ENCODE measurements at places on chromosomes 11 and 22.

- DNase-seq = no peak
These were observed 9.2 kb downstream of the OR51F2 start for GRCh38 chr11:4830346-4830745.

DNA sequence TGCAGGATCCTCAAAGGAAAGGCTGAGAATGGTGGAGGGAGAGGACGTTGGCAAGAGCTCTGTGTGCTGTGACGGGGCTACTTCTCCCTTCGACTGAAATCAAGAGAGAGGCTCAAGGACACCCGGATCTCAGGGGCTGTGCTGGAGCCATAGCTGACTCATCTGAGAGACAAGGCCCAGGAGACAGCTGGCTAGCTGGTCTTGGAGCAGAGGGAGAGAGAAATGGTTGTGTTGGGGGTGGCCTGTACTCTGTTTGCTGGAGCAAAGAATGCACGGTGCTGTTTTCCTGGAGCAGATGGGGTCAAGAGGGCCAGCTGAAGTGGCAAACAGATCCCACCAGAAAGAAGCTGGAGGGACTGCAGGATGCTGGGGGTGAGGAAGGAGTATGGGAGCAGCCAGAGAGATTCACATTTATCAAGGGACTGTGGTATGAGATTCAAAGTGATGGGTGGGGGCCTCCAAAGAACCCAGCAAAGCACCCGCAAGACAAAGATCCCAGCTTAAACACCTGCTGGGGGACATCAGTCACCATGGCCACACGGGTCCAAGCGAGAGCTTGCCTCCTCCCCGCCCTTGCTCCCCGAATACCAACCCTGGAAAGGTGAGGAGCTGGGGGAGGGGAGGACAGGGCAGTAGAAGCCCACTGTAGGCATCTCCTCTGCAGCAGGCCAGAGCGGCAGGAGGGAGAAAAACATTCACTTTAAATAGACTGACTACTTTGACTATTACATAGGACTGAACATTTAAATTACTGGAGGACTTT is 40.8 kb downstream of the MAP6 start:
- DNase-seq = no peak

- no peak for DNase-seq
These were observed 10.9 kb downstream of the ELFN2 start for GRCh38 chr22:37416389-37416788.

GRCh38 chr11:82683029-82683428 is 50.6 kb downstream of the FAM181B start:
- no peak for DNase-seq

GRCh38 chr11:118263695-118264568 is at the start of gene MPZL2:
Gene MPZL2, minus strand, starts transcription at chr11:118264297. Its CDS starts 144 bp downstream, at chr11:118264153.
- DNase-seq = no peak

- no peak for DNase-seq
These were observed 73.7 kb downstream of the PDE2A start for GRCh38 chr11:72600557-72600956.

DNA sequence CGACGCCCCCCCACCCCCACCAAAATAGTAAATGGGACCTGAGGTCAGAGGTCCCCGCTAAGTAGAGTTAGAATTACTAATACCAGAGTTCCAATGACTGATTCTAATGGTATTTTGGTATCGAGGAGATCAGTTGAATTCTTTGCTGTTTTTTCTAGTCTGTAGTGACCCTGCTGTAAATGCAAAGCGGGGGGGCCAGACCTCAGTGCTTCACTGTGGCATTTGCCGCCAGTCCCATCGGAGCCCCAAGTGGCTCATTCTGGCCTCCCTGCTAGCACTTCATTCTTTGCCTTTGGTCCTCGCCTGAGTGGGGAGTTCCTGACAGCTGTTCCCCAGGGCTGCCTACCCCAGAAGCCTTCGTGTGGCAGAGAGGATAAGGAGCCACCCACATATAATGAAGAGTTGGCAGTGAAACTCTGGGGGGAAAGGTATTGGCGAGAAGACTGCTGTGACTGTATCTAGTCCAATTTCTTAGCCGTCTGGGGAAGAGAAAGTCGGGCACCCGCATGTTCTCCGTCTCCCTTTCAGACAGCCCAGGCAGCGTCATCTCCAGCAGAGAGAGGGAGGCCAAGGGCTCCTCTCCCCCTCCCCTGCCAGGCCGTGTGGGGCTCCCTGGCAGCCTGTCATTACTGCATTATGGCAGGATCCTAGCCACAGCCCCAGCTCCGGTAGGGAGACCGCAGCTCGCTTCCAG is 19.4 kb upstream of the CABP7 start:
- no peak for DNase-seq

DNA sequence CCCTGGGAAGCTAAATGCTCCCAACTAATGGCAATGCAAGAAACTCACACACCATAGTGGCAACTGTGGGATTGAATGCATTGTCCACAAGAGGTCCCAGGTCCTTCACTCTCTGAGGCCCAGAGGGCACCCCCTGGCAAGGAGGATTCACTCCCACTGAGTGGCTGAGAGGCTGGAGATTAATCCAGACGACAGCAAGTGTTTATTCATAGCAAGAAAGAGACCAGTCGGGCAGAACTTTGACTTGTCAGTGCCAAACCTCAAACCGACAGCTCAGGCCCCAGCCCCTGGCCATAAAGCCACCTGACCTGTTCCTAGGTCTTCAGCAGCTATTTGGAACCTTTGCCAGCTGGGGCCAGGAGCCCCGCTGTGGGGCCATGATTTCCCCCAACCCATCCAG is 54.5 kb upstream of the MPEG1 start:
- no peak for DNase-seq

- DNase-seq = no peak
These were observed 56.8 kb downstream of the ZBTB16 start for GRCh38 chr11:114116357-114116756.

All from esophagus squamous epithelium (tissue), 5 donors.